Nasal cavity respiratory epithelium epithelial cell of viscerocranial mucosa (primary cell): ENCODE measurements at places on chromosomes 2 and 18. TPM values are rescaled to one million over a fixed set of nuclear protein-coding genes. Genes with fewer than 3 reads are reported as not detected.

ROCK2 gene
- 26.7 and 33.0 TPM in 2 replicates for total RNA-seq

SERPINB3 gene
- 32.5 and 258 TPM in 2 replicates for total RNA-seq

ELOA2 gene
- not detected in 2 replicates for total RNA-seq

FABP1 gene
- total RNA-seq, result not detected in 2 replicates

SLC30A3 gene
- not detected in 2 replicates for total RNA-seq

SLC11A1 gene
- total RNA-seq, result 0.34 and 0.64 TPM in 2 replicates

ARHGAP28 gene
- under 0.01 and 6.0 TPM in 2 replicates for total RNA-seq

CFAP221 gene
- total RNA-seq, result not detected in 2 replicates

NEU2 gene
- total RNA-seq, result not detected in 2 replicates

STRADB gene
- total RNA-seq, result 25.3 and 25.6 TPM in 2 replicates

BZW1 gene
- total RNA-seq, result 633 and 845 TPM in 2 replicates

CCDC178 gene
- total RNA-seq, result 0.34 and 0.43 TPM in 2 replicates

FAP gene
- total RNA-seq, result 1.7 and 14.2 TPM in 2 replicates

LRRTM1 gene
- total RNA-seq, result not detected in 2 replicates

CD302 gene
- total RNA-seq, result under 0.01 and 0.50 TPM in 2 replicates

LYG1 gene
- total RNA-seq, result 0.68 and 0.78 TPM in 2 replicates
